Esophagus mucosa (tissue), 1 donor: ENCODE measurements at places on chromosomes 4 and X.

- no peak for ATAC-seq
Observed at GRCh38 chrX:106178826-106179225, 10.7 kb downstream of the PWWP3B start.

DNA sequence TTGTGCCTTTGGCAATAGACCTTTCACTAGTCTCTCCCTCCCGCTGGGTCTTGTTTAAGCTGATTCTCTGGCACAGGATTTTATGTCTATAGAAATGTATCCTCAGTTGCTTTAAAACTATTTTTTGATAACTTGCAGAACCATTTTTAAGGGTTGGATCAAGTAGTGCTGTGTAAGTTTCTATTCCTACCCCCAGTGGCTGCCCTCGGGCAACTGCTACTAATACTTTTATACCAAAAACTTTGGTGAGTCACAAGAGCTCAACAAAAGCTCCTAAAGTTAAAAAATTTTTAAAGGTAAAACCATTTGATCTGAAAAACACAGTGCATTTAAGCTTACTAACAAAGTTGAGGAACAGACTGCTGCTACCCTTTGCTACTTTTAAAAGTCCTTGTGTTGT, 1460.6 kb upstream of the PCDH7 start:
- no peak for ATAC-seq

GRCh38 chrX:49059201-49059600, 402 bp downstream of the CCDC120 start:
- ATAC-seq, result no peak

GRCh38 chr4:2572866-2573265, 36.4 kb downstream of the FAM193A start:
- ATAC-seq, result no peak

- no peak for ATAC-seq
Observed at GRCh38 chr4:22645481-22646182, 47.1 kb upstream of the GBA3 start.

- ATAC-seq, result peak; percentile 74
Observed at GRCh38 chrX:40539214-40540142, 41.3 kb upstream of the ATP6AP2 start.

GRCh38 chrX:49002091-49002935, at the start of gene GRIPAP1:
Gene GRIPAP1 (minus strand): TSS chrX:49002264. CDS start chrX:49002229, 35 bp downstream.
- peak; percentile 90 for ATAC-seq

GRCh38 chr4:59831746-59832145, 1368.4 kb upstream of the ADGRL3 start:
- no peak for ATAC-seq
